Fibroblast of mammary gland (primary cell): ENCODE measurements at places on chromosomes 16 and 17.
A peak's percentile ranks its signal among the peaks of the same experiment; 100 is the strongest.

DNA sequence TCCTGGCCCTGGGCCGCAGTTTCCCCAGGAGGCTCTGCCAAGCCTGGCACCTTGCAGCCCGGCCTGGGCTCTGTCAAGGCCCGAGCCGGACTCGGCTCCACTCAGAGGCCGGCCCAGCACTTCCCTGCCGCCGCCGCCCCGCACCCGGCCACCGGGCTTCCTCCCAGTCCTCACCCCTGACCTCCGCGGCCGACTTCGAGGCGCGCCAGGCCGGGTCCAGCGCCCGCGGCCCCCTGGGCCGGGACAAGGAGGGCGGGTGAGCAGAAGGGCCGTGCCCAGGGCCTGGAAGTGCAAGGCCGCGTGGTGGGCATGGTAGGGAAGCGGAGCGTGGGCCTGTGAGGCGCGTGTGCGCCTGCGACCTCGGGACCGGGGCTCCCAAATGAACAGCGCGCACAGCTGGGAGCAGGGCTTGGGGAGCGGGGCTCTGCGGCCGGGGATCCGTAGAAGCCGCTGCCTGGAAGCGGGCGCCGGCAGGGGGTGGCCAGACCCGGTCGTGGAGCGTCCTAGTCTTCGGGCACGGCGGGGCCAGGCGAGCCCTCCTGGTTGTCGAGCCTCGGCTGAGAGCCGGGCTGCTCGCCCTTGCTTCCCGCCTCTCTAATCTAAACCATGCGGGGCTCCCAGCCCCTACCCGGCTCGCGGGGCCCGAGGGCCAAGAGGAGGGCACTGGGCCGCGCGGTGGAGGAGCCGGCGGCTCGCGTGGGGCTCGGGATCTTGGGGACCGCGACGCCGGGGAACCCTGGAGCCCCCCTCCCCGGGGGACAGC is 503 bp upstream of the TBX4 start:
- no peak for DNase-seq

GRCh38 chr17:80202197-80202596 is 17.9 kb downstream of the SGSH start:
- DNase-seq: no peak

DNA sequence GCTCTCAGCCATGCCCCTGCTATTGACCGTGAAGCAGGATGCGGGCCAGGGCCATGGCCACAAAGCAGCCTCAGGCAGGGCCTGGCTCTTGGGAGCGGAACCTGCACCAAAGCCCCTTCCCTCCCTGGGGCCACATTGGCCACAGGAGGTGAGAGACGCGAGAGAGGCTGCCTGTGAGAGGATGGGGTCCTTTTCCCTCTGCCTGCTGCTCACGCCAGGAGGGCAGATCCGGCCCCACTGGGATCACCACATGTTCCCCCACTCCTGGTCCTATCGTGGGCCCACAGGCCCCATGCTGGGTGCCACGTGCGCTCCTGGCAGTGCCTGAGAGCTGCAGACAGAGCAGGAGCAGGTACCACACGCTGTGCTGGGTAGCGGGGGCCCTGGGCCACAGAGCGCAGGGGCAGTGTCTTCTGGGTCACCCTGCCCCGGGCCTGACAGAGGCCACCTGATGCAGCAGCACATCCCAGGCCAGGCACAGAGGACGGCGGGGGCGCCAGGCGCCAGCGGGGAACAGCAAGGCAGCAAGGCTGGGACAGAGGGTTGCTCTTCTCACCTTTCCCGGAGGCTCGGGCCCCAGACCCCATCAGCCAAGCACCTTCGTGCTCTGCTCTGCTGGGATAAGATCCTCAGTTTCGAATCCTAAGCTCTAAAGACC is 9.2 kb upstream of the NUDT16L1 start:
- DNase-seq: no peak

GRCh38 chr16:58366247-58367031 is 25.8 kb upstream of the GINS3 start:
- peak; percentile 91 for DNase-seq

DNA sequence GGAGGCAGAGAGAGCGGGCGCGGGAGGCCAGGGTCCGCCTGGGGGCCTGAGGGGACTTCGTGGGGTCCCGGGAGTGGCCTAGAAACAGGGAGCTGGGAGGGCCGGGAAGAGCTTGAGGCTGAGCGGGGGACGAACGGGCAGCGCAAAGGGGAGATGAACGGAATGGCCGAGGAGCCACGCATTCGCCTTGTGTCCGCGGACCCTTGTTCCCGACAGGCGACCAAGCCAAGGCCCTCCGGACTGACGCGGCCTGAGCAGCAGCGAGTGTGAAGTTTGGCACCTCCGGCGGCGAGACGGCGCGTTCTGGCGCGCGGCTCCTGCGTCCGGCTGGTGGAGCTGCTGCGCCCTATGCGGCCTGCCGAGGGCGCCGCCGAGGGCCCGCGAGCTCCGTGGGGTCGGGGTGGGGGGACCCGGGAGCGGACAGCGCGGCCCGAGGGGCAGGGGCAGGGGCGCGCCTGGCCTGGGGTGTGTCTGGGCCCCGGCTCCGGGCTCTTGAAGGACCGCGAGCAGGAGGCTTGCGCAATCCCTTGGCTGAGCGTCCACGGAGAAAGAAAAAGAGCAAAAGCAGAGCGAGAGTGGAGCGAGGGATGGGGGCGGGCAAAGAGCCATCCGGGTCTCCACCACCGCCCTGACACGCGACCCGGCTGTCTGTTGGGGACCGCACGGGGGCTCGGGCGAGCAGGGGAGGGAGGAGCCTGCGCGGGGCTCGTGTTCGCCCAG is 1.2 kb upstream of the CBX4 start:
- DNase-seq: peak; percentile 41
